Vagina (tissue), 2 donors: ENCODE measurements at places on chromosomes 2 and 18. TPM values are rescaled to one million over a fixed set of nuclear protein-coding genes. Genes with fewer than 3 reads are reported as not detected.

The TMEFF2 gene
- not detected for total RNA-seq

The RTP5 gene
- not detected for total RNA-seq

GRCh38 chr18:11587846-11588245 lies 21.6 kb upstream of the SLC35G4 start:
- no peak for DNase-seq
- no peaks in the 10 kb centered on the region for H3K36me3 ChIP-seq
- H3K4me3 ChIP-seq: no peak overlapping the region
- H3K27me3 ChIP-seq: no peaks in the 10 kb centered on the region
- no peaks in the 10 kb centered on the region for H3K4me1 ChIP-seq
- H3K27ac ChIP-seq: no peak overlapping the region

The ZNF385B gene
- 11.5 TPM for total RNA-seq
